ENCODE measurements at places on chromosomes 2 and 18. TPM values are rescaled to one million over a fixed set of nuclear protein-coding genes. Genes with fewer than 3 reads are reported as not detected.

The CYRIA gene
- total RNA-seq, result 47.6 TPM

The UGT1A1 gene
- total RNA-seq, result not detected

The VWA3B gene
- not detected for total RNA-seq

The NEU2 gene
- total RNA-seq, result not detected

The CRACDL gene
- total RNA-seq, result 4.1 TPM

The UGT1A5 gene
- not detected for total RNA-seq

The ANKRD62 gene
- not detected for total RNA-seq

The GALNT14 gene
- 2.4 TPM for total RNA-seq

Measured in thoracic aorta endothelial cell (primary cell).